ENCODE measurements at places on chromosomes 7 and 10. TPM values are rescaled to one million over a fixed set of nuclear protein-coding genes. Genes with fewer than 3 reads are reported as not detected.
A peak's percentile ranks its signal among the peaks of the same experiment; 100 is the strongest.

Gene PSMC2
- total RNA-seq: 457 TPM

- no peak for DNase-seq
Measured at GRCh38 chr7:11726001-11726793, 105.8 kb downstream of the THSD7A start.

- DNase-seq: no peak
Measured at GRCh38 chr7:115838829-115839228, 191.7 kb downstream of the TFEC start.

DNA sequence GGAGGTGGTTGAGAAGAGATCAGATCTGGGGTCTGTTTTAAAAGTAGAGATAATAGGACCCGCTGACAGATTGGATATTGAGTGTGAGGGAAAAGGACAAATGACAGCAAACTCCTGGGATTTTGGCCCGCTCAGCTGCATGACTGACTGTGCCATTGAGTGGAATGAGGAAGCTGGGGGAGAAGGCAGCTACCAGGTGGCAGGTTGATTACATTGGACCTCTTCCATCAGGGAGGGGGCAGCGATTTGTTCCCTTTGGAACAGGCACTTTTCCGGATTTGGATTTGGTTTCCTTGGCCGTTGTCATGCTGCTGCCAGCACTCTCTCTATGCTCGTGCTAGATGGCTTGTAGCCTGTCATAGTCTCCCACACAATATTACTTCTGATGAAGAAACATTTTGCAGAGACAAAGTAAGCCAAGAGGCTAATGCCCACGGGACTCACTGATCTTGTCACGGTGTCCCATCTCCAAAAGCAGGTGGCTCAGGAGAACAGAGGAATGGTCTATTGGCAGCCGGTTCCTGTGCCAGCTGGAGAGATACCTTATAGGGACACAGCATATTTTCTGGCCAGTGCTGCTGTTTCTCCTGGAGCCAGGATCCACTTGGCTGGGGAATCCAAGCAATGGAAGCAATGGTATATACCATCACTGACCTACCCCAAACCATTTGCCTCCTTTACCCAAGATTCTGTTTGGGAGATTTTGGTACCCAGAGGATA is 69.1 kb upstream of the WAC start:
- no peak for DNase-seq

DNA sequence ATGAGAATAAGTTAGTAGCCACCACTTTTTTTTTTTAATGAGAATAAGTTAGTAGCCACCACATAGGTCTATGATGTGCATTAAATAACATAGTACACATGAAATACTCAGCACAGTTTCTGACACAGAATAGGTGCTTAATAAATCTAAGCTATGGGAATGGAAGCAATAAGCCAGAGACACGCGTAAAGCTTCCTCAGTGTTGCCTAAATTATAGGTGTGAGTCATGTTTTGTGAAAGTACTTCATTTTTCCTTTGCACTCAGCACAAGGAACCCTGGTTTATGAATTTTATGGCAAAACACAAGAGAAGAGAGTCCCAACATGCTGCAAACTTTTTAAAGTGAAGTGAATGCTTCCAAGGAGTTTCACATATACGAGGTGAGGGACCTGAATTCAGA is 267.4 kb downstream of the RNLS start:
- DNase-seq: no peak

Gene EPC1
- 8.2 TPM for total RNA-seq

Gene CDK1
- 200 TPM for total RNA-seq

GRCh38 chr7:26398756-26399509 is 107.3 kb downstream of the SNX10 start:
- DNase-seq: peak; percentile 84

GRCh38 chr10:31808258-31809218 is 120.1 kb downstream of the ARHGAP12 start:
- DNase-seq: peak; percentile 32

Gene SPDYE2
- not detected for total RNA-seq

Gene OR2A7
- not detected for total RNA-seq

GRCh38 chr7:151428378-151429236 is 11.3 kb downstream of the CRYGN start:
- DNase-seq: peak; percentile 84

Gene ZNF680
- 18.0 TPM for total RNA-seq

Gene ATRNL1
- total RNA-seq: 4.9 TPM

- DNase-seq: no peak
Measured at GRCh38 chr7:24745355-24745754, 11.9 kb downstream of the GSDME start.

DNA sequence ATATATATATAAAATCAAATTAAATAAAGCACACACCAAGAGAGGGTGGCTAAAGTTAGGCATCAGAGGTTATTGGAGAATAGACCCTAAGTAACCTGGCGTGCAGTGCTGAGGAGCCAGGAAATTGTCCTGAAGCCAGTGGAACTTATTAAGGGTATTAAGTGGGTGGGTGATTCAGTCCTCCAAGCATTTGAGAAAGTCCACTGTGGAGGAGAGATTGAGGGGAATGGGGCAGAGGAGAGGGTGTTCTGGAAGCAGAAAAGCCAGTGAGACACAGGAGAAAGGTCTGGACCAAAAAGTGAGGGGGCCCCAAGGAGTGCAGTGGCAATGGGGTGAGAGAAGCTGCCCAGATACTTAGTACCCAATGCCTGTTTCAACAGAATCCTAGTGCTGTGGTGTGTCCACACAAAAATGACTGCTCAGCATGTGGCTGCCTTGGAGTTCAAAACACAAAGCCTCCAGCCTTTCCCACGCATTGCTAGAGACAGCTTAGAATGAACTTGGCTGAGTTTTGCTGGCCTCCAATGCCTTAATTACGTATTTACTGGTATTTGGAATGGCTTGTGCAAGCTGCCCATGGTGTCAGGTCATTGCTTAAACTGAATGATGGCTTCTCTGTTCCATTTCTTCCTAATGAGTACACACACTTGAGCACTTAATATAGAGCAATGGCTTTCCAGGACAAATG is 44.9 kb upstream of the CHST15 start:
- DNase-seq: no peak

- no peak for DNase-seq
Measured at GRCh38 chr7:51665045-51665780, 348.6 kb upstream of the COBL start.

GRCh38 chr7:109782806-109783205 is 1213.1 kb downstream of the DNAJB9 start:
- DNase-seq: no peak

Gene PSTK
- total RNA-seq: 12.7 TPM

DNA sequence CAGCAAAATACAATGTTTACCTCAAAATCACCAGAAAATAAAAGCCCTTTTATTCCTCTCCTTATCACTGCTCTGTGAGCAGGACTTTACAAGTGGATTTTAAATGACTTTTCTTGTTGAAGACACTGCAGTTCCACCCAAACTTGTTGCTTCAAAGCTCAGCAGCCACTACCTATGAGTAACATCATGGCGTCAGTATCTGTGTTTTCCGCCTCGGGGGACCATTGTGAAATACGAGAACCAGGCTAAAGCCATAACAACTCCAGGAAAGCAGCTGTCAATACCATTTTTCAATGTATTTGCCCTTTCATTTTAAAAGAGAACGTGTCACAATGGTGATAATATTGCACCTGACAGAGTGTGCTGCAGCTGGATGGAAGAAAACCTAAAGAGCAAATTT is 284.0 kb upstream of the RNF32 start:
- DNase-seq: no peak

- no peak for DNase-seq
Measured at GRCh38 chr7:157087646-157088045, 51.1 kb upstream of the UBE3C start.

Gene MYL10
- not detected for total RNA-seq

DNA sequence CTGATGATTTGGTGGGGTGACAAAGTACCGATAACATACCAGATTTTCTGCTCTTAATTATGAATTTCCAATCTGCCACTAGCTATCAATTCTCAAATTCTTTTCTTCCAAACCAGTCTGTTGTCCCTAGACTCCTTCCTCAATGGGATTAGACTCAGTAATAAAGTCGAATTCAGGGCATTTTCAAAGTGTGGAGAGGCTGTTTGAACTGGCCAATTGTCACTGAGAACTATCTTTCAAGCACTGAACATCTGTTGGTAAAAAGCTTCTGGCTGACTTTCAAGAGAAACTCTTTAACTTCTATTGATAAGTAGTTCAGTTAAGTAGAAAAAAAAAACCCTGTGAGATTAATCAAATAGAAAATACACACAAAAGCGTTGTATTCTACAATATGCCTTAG is 108.9 kb downstream of the SAMD9 start:
- no peak for DNase-seq

GRCh38 chr10:102413053-102413705 is 5.4 kb downstream of the PSD start:
- DNase-seq: no peak

DNA sequence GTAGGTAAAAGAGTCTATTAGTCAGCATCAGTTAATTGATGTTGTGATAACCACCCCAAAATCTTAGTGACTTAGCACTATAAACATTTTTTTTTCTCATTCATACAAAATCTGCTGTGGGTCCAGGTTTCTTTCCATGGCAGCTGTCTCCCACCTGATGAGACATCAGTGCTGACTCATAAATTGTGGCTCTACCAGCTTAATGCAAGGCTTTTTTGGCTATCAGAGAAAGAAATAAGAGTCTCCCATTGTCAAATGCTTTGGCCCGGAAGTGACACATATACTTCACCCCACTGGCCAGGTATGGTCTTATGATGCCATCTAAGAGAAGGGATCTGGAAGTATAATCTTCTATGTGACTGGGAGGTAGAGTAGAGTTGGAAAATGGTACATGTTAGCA is 14.5 kb downstream of the DNAJB9 start:
- no peak for DNase-seq

- DNase-seq: peak; percentile 33
Measured at GRCh38 chr10:65234261-65234660, 1691.6 kb upstream of the LRRTM3 start.

GRCh38 chr7:39353615-39354376 is 212.4 kb upstream of the YAE1 start:
- DNase-seq: peak; percentile 88

DNA sequence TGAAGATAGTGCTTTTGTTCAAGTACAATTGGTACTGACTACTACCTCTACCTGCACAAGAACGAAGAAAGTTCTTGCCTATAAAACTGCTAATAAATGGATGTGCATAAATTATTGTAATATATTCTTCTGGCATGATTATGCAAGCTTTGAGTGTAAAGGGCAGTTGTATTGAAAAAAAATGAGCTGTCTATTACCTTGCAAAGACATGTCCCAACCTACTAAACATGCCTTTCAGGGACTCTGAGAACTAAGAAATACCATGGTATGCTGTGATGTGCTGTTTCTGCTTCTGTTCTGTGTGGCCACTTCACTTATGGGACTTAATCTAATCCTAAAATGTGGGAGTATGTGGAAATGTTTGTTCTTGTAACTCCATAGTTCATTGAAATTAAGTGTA is 1083.4 kb downstream of the LRMDA start:
- DNase-seq: no peak

DNA sequence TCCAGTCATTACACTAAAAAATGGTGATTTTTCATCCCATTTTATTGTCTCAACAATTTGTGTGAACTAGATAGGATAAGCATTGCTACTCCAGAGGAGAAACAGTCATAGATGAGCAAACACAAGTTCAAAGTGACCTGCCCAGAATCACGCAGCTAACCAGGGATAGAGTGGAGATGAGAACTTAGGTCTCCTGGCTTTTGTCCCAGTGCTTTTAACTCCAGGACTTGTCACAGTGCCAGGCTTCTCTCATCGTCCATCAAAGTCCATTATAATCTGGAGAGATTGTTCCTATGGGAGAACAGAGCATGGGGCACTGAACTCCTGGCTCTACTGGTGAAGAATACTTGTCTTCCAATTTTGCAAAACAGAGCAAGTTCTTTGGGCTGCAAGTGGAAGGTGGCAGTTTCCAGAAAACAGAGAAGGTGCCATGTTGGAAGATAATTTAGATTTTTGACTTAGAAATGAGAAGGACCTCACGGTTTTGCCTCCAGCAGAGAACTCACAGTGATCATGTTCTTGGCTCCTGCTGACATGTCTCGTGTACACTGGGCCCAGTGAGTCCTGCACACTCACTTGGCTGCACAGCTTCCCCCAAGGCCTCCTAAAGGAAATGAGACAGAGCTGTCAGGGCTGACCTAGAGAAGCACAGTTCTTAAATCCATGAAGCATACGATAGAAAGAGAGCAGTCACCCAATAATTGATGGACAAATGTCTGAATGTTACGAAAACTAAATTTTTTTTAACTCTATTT is 322.9 kb upstream of the NRP1 start:
- no peak for DNase-seq

DNA sequence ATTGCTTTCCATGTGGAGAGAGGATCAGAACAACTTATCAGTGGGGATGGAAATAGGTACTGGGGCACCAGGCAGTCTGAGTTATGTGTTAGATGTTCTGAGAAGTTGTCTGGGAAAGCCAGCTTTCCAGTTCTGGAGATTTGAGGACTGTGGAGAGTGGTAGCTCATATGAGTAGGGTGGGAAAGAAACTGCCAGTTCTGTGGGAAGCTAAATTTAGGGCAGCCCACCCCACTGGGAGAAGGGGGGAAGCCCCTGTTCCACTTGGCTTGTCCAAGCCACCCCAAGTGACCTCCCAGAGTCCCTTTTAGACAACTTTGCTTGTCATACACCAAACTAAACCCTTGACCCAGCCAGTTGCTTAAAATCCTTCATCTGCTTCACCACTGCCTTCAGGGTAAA is 189.5 kb downstream of the REEP3 start:
- DNase-seq: no peak

Gene UPK3BL1
- total RNA-seq: 7.2 TPM

- no peak for DNase-seq
Measured at GRCh38 chr7:73509463-73509862, 12.6 kb downstream of the BAZ1B start.

- no peak for DNase-seq
Measured at GRCh38 chr10:30017556-30017955, 41.8 kb downstream of the JCAD start.

Gene NME8
- total RNA-seq: not detected

- no peak for DNase-seq
Measured at GRCh38 chr10:13801156-13801906, 214.6 kb downstream of the PRPF18 start.

- peak; percentile 54 for DNase-seq
Measured at GRCh38 chr7:131105799-131106680, 221.6 kb upstream of the MKLN1 start.

Gene PON1
- total RNA-seq: not detected

Gene CALML3
- total RNA-seq: not detected

All from H4 (cell line).